ENCODE measurements at places on chromosomes 1 and 21. TPM values are rescaled to one million over a fixed set of nuclear protein-coding genes. Genes with fewer than 3 reads are reported as not detected.

DNA sequence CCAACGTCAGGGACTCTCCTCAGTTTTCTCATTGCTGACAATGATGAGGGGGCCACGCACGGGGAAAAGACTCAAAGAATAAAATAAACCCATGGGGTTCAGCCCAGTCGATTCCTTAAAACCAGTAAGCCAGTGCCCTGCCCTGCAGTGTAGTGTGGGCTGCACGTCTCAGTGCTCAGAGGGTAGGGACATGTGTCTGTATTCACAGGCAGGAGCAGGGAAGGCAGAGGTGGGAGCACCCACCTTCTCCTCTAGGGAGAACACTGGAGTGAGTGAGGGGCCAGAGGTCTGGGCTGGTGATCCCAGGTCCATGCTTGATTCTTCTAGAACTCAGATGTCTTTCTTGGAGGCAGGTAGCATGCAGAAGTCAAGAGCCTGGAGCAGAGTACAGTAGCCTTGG lies 303.6 kb downstream of the MATN1 start:
- DNase-seq, result no peak

DNA sequence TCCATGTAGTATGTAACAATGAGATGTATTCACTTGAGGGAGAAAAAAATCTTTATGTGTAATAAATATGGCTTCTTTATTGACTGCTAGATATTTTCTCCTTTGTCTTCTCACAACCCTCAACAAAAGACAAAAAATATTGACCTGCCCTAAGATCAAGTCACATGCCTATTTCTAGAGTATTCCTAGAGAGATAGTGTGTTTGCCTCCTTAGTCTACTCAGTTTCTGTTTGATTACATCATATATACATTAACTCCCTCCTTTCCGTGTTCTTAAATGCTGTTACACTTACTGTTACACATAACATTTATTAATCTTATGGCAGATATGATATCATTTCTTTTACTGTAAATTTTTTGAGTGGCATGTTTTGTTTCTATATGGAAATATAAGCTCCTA lies 281.6 kb upstream of the RGS18 start:
- DNase-seq, result no peak

DNA sequence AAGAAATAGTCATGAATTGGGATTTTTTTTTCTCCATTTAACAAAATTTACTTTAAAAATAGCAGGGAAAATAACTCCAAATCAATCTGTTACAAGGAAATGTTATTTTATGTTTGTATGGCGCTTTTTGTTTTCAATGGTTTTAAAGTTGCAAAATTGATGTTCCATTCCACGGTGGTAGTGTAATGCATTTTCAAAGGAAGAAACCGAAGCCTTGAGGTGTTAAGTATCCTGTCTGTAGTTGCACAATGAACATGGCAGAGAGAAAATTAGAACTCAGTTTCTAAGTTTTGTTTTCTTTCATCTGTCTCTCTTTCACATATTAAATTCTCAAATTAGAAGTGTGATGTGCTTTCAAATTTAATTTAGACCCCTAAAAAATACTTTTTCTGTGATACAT lies 841.8 kb downstream of the USP25 start:
- no peak for DNase-seq

The GBP5 gene
- total RNA-seq, result not detected

The SDHB gene
- 85.1 TPM for total RNA-seq

DNA sequence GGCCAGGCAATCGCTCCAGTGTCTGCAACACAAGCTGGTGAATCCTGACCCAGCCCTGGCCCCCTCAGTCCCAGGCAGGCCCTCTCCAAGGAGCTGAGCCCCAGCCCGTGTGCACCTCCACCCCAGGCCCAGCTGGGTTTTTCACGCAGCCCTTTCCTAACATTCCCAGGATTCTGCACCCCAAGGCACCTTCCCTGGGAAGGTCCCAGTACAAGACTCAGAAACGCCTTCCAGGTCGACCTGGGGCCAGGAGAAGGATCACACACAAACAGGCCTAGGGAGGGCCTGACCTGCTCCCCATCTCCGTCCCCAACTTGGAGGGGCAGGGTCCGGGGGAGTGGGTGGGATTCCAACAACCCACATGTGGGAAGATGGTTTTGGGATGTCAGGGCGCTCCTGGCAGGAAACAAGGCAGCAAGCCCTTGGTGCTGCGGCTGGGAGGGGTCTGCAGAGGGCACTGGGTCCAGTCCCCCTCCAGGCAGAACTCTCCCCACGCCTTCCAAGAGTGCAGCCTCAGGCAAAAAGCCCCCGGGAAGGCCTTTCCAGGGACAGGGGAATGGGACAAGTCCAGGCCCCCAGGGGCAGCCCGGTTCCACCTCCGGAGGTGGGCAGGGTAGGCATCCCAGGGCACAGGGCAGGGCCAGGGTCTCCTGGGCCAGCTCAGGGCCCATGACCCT lies 58.3 kb downstream of the KCNAB2 start:
- DNase-seq, result no peak

- no peak for DNase-seq
These were observed 67.4 kb upstream of the SIPA1L2 start for GRCh38 chr1:232697187-232697822.

The USP21 gene
- 39.8 TPM for total RNA-seq

DNA sequence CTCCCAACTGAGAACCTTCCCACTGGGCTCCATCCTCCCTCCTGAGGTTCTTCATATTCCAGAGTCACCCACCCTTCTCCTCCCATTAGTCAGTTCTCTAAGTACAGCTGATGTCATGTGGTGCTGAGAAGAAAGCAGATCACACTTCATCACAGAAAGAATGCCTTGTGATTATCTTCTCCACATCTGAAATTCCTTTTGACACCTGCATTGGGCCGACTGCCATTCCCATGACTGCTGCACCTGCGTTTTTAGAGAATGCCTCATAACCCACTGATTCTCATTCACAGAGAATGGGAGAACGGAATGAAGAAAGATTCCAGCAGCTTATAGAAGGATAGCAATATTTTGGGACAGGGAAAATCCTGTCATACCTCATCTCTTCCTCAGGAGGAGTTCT lies 14.3 kb downstream of the LEPR start:
- no peak for DNase-seq

DNA sequence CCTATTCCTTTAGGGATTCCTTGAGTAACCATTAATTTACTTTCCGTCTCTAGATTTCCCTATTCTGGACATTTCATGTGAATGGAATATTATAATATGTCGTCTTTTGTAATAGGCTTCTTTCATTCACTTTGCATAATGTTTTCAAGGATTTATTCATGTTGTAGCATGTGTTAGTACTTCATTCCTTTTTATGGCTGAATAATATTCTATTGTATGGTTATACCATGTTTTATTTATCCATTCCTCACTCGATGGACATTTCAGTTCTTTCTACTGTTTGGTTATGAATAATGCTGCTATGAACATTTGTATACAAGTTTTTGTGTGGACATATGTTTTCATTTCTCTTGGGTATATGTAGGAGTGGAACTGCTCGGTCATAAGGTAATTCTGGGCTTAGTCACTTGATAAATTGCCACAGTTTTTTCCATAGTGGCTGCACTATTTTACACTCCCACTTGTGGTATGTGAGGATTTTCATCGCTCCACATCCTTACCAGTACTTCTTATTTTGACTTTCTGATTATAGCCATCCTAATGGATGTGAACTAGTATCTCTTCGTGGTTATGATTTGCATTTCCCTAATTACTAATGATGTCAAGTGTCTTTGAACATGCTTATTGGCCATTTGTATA lies 17.7 kb downstream of the PPP2R5A start:
- DNase-seq, result no peak

The ADGRL4 gene
- not detected for total RNA-seq

The HIVEP3 gene
- 0.37 TPM for total RNA-seq

GRCh38 chr1:76121850-76122249 lies 47.3 kb downstream of the ST6GALNAC3 start:
- DNase-seq, result no peak

The ZRANB2 gene
- 54.2 TPM for total RNA-seq

The ANKRD45 gene
- not detected for total RNA-seq

The OPRD1 gene
- 0.07 TPM for total RNA-seq

- no peak for DNase-seq
These were observed 398.4 kb downstream of the PRDM2 start for GRCh38 chr1:14098294-14098913.

DNA sequence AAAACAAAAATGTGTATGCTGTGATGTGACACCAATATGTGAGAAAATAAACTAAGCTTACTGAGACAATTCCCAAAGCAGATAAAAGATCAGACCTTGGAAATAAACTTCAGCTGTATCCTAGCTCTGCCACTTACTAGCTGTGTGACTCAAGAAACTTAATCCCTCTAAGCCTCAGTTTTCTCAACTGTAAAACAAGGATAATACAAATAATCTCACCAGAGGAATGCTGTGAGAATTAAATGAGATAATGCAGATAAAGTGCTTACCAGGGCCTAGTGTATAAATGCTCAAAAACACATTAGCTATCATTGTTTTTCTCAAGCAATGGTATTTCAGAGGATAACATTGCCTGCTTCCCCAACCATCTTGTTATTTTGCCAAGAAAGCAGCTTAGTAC lies 2.1 kb downstream of the HEATR1 start:
- DNase-seq, result no peak

GRCh38 chr1:230011333-230012092 lies 55.5 kb upstream of the GALNT2 start:
- DNase-seq, result no peak

DNA sequence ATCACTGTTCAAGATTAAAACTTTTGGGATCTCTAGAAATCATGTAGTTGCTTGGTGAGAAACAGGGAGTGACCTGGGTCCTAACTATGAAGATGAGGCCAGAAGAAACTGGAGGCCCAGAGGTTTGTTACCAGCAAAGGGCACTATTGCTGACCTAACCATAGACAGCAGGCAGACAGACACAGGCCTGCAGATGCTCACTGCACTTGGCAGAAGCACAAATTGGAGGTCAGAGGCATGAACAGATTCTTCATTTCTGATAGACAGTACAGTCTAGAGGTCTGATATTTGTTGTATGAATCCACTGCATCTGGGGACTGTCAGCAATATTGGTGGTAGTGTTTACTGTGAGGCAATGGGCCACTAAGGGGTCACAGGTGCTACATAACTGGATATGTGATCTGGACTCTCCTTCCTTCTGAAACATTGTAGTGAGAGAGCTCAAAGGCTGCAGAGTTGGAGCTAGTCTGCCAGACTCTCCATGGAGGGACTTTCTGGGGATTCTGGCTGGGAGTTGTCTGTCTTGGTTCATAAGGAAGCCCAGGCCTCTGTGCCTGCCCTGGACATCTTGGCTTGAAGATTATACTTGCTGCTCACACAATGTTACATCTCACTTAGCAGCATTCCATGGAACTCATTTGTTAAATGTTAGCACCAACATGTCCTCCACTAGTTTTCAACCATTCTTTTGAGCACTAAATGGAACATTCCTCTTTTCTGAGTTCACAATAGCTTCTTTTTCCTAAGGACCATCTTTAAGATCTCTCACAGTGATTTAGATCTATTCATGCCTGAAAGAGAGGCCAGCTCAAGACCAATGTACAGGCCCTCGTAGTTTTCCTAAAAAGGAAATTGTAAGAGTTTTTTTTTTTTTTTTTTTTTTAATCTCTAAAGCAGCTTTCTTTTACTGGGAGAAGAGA lies 26.9 kb upstream of the CCN1 start:
- DNase-seq, result no peak

The KRTAP20-3 gene
- not detected for total RNA-seq

GRCh38 chr1:156412653-156413321 lies 43.8 kb downstream of the RHBG start:
- DNase-seq, result no peak

DNA sequence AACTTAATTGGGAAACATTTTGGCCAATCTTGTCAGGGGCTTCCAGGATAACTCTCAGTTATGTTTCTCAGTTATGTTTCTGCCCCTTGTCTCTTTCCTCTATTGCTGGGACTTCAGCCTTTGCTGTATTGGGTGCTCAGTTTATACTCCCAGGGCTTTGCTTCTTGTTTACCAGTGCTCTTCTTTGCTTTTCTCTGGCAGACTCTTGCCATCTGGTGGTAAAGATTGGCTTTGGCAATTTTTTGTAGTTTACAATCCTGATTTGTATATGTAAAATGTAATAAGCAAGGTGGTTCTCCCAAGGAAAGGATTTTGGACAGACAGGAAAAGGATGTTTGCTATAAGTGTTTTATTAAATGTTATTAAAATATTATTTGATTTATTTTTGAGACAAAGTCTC lies 37.9 kb downstream of the FABP3 start:
- DNase-seq, result peak; percentile 33

- no peak for DNase-seq
These were observed 2.6 kb downstream of the CHML start for GRCh38 chr1:241637604-241638003.

- no peak for DNase-seq
These were observed 91.7 kb upstream of the PGBD5 start for GRCh38 chr1:230517786-230518185.

GRCh38 chr1:173212952-173213491 lies 5.9 kb upstream of the TNFSF4 start:
- DNase-seq, result no peak

DNA sequence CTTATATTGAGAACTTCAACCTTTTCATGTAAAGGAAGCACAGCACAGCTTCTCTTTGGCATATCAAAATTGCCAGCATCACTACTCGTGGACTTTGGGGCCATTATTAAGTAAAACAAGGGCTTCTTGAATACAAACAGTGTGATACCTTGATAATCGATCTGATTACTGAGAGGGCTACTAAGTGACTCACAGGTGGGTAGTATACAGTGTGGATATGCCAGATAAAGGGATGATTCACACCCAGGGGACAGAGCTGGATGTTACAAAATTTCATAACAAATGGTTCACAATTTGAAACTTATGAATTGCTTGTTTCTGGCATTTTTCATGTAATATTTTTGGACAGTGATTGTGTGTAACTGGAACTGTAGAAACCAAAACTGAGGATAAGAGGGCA lies 15.4 kb downstream of the HDAC1 start:
- no peak for DNase-seq

DNA sequence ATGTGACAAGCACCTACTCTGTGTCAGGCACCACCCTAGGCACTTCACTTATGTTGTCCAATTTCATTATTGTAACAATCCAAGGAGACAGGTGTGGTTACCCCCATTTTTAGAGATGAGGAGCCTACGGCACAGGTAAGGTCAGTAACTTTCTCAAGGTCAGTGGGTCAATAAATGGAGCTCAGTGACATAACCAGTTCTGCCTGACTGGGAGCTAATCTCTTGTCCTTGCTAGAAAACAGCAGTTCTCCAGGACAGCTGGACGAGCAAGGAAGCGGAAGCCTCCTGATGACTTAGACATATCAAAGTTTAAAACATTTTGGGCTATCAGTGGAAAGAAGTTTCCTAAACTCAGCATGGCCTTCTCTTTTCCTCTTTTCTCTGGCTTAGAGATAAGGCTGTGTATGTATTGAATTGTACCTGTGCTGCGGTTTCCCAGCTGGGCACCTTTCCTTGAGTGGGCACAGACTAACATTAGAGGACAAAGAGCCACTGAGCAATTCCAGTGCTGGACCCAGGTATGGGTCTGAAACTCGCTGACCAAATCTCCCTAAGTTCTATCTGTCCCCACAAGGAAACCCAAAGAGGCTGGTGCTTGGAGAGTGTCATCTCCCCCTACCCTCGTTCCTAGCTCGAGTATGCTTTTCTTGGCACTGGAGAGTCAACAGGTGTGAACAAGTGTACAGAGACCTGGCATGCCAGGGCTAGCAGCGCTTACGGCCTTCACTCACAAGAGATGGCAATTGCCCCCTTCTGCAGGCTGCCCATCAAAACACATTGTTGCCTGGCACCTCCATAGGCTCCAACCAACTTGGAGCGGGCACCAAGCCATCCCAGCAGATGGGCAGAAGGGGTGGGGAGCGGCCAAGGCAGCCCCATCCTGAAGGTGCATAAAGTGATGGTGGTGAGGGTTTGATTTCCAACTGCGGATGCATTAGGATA lies 456.1 kb upstream of the PROX1 start:
- no peak for DNase-seq
